Sigmoid colon (tissue), 7 donors: ENCODE measurements at places on chromosomes 1 and 21.

GRCh38 chr1:89457046-89457445 is 67.6 kb upstream of the LRRC8B start:
- DNase-seq: no peak

- DNase-seq: no peak
Observed at GRCh38 chr1:89815611-89816010, 5.2 kb upstream of the LRRC8D start.

GRCh38 chr1:208528578-208529240 is 284.5 kb upstream of the PLXNA2 start:
- DNase-seq: peak; percentile 75

- no peak for DNase-seq
Observed at GRCh38 chr1:60906039-60906438, 176.3 kb upstream of the NFIA start.

DNA sequence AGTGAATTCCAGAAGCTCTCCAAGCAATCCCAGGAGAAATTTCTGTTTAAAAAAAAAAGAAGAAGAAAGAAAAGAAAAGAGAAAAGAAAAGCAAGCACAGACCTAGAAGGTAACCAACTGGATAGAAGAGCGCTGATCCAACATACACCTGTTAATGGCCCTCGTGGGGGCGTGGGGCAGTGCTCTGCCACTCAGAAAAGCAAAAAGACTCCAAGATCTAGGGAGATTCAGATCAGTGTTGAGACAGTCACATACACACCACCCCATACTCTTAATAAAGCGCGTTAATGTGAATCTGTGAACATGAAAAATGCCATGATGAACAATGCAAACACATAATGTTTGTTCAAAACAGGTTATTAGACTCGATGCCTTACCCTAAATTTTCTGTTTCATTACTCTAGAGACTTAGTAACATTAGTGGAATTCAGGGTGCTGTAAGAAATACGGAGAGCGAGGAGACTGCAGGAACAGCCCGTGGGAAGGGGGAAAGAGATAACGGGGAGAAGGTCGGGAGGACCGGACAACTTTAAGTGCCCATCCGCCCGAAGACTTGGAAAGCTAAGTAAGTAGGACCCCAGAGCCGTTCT is 406 bp downstream of the NME7 start:
- no peak for DNase-seq

GRCh38 chr1:3712573-3713535 is 39.4 kb upstream of the CCDC27 start:
- no peak for DNase-seq

GRCh38 chr1:71448444-71448843 is 367.6 kb upstream of the ZRANB2 start:
- DNase-seq: no peak

DNA sequence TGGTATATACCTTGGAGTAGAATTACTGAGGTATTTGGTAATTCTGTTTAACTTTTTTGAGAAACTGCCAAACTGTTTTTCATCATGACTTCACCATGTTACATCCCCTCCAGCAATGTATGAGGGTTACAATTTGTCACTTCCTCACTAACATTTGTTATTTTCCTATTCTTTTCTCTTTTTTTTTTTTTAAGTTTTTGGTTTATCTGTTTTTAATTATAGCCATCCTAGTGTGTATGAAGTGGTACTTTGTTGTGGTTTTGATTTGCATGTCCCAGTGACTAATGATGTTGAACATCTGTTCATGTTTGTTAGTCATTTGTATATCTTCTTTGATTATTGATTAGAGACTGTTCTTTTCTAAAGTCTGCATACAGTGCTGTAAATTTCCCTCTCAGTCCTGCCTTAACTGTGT is 147.3 kb downstream of the HS2ST1 start:
- no peak for DNase-seq

- no peak for DNase-seq
Observed at GRCh38 chr21:26028183-26028582, 142.4 kb downstream of the APP start.

- no peak for DNase-seq
Observed at GRCh38 chr1:38037221-38037939, 9.2 kb downstream of the POU3F1 start.
